Activated naive CD4-positive, alpha-beta T cell (primary cell): ENCODE measurements at places on chromosomes 12 and 14.

- DNase-seq, result no peak
Observed at GRCh38 chr14:48849741-48850322, 736.3 kb downstream of the RPS29 start.

GRCh38 chr14:102279688-102280348 is 25.1 kb downstream of the MOK start:
- no peak for DNase-seq

DNA sequence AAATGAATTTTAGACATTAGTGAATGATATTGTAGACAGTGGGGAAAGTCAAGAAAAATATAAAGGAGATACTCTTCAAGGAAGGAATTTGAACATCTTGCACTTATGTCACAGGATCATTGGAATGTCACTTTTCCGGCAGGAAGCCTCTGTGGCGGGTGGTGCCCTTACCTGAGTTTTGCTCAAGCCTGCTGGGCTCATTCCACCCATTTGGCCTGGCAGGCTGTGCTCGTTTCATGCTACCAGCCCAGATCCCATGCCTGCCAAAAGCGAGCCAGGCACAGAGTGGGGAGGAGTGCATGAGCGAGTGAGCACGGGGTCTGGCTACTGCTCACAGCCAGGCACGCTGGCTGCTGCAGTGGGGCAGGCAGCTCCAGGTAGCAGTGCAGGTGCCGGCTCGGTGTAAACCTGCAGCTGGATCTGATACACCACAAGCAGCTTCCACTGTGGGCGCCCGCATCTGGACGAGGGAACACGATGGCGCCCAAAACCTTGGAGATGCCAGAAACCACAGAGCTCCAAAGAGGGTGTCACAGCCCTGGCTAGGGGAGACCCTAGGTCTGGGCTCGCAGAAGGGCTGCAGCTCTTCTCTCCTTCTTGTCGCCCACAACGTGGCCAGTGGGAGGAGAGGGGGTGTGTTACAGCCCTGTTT is 28.7 kb upstream of the YAF2 start:
- DNase-seq, result no peak

GRCh38 chr14:105281371-105282097 is 19.3 kb downstream of the BRF1 start:
- DNase-seq, result no peak

- no peak for DNase-seq
Observed at GRCh38 chr12:55963760-55964159, 2.1 kb downstream of the PMEL start.

DNA sequence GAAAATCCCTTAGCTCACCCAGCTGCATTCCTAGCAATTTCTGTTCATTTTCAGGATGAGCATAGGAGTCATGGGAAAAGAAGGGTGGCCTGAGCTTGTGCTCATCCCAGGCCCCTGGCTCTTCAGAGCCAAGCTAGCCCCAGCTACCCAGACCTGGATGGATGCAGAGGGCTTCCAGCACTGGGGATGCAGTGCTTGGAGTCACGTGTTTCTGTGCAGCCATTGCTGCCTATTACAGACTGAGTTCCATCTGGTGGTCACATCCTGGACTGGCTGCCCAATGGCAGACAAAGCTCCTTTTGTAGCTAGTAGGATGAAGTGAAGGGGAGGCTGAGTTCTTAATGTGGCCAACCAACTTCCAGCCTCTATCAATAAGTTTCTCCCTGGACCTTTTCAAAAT is 54.2 kb upstream of the JDP2 start:
- DNase-seq, result no peak

DNA sequence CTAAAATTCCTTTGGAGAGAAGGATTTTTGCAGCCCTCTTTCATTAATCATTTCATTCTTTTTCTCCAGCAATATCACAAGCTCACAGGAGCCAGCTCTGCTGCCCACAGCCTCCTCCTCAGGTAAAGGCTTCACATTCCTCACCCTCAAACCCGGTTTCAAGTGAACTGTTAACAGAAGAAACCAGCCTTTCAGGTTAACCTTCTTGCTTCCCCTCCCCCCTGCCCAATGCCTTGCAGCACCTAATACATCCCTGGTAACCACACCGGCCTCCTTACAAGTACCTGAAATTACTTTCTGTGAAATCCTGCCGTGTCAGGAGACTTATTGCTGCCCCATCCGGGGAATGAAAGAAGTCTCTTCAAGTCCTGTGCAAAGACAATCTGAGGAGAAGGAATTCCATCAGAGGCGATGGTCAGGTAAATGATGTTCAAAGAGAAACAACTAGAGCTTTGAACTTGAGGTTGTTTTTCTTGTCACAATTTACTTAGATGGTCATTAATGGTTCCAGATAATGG is 111.2 kb downstream of the MYRFL start:
- DNase-seq, result no peak

DNA sequence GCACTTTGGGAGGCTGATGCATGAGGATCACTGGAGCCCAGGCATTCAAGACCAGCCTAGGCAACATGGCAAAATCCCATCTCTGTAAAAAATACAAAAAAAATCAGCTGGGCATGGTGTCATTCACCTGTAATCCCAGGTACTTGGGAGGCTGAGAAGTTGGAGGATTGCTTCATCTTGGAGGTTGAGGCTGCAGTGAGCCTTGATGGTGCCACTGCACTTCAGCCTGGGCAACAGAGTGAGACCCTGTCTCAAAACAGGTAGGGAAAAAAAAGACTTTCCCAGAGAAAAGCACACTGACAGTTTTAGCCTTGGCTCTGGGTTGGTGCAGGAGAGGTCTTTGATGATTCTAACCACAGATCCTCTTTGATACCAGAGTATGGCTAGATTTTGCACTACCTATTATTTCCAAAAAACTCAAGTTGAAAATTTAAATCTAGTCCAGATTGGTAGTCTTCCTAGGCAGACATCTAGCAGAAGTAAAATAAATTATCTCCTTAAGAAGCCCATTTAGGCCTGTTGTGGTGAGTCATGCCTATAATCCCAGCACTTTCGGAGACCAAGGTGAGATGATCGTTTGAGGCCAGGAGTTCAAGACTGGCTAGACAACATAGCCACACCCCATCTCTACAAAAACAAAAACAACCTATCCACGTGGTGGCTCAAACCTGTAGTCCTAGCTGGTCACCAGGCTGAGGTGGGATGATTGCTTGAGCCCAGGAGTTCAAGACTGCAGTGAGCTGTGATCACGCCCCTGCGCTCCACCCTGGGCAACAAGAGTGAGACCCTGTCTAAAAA is 18.6 kb downstream of the LARP4 start:
- DNase-seq, result no peak

GRCh38 chr12:76199808-76200207 is 115.3 kb upstream of the NAP1L1 start:
- no peak for DNase-seq

DNA sequence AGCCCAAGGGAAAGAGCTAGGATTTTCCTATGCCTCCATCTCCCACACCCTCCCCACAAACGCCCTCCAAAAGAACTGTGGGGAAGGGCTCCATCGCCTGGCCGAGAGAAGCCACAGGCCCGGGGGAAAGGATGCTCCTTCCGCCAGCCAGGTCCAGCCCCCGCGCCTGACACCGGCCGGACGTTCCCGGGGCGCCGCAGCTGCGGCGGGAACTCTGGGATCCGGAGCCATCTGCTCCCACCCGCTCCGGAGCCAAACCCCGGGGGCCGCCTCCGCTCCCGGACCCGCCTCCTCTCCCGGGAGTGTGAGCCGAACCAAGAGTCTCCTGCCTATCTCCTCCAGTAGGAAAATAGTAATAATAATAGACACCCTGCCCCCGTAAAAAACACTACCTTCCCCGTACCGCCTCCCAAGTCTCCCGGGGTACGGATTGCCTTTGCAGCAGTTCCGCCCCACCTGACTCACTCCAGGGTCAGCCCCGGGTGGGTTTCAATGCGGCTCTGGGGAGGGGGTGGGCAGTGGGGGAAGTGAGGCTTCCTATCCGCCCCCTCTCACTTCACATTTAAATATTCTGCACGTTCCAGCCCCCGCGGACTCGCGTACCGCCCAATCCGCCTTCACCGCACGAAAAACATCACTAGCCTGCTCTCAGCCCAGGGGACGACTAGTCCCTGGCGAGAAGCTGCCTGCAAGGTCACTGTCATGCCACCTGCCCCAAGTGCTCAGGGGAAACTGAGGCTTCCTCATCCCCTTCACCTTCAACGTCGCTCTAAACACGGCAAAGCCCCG is 2.4 kb downstream of the AGAP2 start:
- no peak for DNase-seq

GRCh38 chr12:102371165-102371564 is 109.2 kb downstream of the IGF1 start:
- no peak for DNase-seq

GRCh38 chr12:96303653-96304052 is 96.6 kb downstream of the CDK17 start:
- DNase-seq, result no peak

DNA sequence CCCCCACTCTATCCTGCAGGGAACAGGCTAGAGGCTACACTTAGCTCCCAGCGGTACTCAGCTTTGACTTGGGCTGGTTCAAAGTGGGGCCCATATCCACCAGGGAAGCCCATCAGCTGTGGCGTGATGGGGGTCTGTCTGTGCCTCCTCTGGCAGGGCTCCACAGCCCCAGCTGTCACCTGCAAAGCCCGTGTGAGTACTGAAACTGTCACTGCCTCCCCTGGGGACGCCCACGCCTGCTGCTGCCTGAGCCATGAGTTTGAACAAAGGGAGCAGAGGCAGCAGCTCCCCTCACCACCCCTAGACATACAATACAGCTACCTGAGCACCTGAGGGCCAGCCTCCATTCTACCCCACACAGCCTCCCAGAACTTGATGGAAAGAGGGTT is 5.0 kb downstream of the REM2 start:
- DNase-seq, result peak; percentile 22

DNA sequence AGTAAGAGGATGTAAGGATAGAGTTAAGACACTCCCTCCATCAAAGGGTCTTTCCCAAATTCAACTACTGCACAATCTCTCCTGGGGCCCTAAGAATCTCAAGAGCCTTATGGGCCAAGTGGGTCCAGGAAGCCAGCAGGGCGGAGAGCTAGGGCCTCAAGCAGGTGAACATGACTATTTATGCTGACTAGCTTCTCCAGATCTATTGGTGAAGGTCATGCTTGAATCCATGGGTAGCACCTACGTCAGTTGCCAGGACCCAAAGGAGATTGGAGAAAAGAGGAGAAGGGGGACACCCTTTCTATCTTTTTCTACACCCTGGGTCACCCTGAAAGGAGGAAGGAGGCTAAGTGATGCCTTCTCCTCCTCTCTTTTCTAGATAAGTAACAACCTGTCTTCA is 534.2 kb upstream of the MIS18BP1 start:
- DNase-seq, result no peak

GRCh38 chr14:93938751-93939303 is 11.7 kb downstream of the FAM181A start:
- DNase-seq, result no peak

- no peak for DNase-seq
Observed at GRCh38 chr12:107894589-107894988, 120.1 kb downstream of the ASCL4 start.

- no peak for DNase-seq
Observed at GRCh38 chr12:78040111-78040510, 209.4 kb downstream of the NAV3 start.

DNA sequence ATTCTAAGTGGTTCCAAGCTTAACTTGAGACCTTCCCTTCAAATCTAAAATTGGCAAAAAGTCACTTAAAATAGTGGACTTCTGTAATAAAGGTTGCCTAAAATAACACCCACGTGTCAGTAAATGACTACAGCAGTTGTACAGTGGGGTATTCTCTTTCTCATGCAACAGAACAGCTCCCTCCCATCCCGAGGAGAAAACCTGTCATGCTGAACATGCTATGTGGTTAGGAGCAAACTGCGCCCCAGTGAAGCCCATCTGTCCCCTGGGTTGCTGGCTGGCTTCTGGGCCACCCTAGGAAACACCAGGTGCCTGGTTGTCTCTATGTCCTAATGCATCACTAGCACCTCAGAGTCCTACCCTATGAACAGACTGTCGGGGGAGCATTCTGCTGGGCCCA is 2.7 kb downstream of the BTBD6 start:
- DNase-seq, result no peak

GRCh38 chr12:93939641-93940325 is 208.6 kb upstream of the PLXNC1 start:
- DNase-seq, result no peak

DNA sequence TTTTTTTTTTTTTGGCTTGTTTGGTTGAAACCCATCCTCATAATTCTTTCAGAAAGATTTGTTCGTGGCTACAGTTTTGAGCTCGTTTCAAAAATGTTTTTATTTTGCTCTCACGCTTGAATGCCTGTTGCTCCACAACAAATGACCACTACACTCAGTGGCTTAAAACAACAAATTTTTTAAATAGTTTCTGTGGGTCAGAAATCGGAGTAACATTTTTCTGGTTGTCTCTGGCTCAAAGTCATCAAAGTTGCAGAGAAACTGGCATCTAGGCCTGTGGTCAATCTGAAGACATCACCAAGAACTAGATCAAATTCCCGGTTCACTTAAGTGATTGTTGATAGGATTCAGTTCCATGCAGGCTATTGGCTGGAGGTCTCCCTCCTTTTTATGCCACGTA is 560.0 kb downstream of the SNAPC1 start:
- DNase-seq, result no peak

GRCh38 chr14:22907429-22907828 is 11.5 kb downstream of the RBM23 start:
- no peak for DNase-seq
